Stimulated activated CD4-positive, alpha-beta T cell treated with anti-CD3 and anti-CD28 coated beads, TNF-alpha, amount 100 ng/mL, for 1 hour (primary cell): ENCODE measurements at places on chromosomes 11 and 22.

DNA sequence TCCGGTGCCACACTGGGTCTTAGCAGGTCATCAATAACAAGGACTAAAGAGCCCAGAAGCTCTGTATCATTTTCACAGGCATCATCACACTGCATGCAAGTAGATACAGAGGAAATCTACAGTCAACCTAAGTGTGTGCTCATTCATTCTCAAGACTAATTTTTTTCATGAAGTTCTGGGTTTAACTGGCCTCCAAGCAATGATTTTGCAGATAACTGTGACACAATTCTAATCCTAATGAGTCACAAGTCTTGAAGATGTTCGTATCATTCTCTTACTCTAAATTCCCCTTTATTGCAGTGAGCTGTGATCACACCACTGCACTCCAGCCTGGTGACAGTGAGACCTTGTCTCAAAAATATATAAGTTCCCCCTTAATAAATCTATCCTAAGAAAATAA is 2.5 kb downstream of the OR52W1 start:
- no peak for DNase-seq

DNA sequence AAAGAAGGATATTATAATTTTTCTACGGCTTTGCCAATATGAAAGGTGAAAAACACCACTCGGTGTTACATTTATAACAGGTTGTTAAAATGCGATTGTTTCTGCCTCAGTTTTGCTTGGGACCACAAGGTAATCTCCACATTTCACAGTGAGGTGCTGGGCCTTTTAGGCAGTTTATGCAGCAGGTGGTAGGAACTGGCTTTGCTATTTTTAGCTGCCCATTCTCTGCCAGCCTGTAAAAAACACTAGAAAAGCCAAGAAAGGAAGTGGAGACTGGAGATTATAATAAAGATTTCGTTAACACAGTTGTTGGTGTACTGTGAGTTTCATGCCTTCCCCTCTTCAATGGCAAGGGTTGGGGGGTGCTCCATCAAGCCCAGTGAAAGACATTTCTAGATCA is 8.0 kb upstream of the MRPL16 start:
- no peak for DNase-seq

- DNase-seq, result no peak
Observed at GRCh38 chr22:38051261-38051660, 5.9 kb upstream of the PICK1 start.

DNA sequence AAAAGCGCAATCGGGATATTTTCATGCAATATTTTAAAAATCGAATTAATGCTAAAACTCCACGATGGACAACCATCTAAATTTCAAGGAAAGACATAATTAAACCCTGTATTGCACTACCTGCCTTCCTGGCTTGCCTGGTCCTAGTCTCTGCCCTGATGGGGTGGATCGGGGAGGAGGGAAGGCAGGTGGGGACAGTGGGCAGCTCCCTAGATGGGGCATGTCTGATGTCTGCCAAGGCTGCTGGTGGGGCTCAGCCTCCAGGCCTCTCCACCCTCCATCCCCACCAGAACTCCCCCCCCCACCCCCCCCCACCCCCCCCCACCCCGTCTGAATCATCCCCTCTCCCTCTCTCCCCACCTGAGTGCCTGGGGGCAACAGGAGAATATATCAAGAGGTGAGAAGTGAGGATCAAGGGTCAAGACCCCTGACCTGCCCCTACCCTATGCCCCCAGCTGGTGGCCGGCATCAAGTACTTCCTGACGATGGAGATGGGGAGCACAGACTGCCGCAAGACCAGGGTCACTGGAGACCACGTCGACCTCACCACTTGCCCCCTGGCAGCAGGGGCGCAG is 650 bp downstream of the CST6 start:
- no peak for DNase-seq

DNA sequence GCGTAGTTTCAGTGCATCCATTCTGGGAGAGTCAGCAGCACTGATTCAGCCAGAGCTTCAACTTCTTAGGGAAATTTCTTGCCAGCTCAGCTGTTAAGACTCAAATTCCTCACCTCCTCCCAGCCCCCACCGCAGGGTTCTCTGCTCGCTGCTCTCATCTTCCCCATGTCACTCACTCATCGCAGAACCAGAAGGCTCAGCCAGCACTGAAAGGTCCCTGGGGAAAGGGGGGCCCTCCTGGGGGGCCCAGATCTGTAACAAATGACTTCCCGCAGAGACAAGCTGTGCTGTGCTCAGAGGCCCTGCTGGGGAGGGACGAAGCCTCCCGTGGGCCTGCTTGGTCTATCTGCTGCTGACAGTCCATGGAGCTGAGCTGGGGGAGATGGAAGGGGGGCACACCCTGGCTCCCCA is 220.6 kb downstream of the NTM start:
- no peak for DNase-seq

DNA sequence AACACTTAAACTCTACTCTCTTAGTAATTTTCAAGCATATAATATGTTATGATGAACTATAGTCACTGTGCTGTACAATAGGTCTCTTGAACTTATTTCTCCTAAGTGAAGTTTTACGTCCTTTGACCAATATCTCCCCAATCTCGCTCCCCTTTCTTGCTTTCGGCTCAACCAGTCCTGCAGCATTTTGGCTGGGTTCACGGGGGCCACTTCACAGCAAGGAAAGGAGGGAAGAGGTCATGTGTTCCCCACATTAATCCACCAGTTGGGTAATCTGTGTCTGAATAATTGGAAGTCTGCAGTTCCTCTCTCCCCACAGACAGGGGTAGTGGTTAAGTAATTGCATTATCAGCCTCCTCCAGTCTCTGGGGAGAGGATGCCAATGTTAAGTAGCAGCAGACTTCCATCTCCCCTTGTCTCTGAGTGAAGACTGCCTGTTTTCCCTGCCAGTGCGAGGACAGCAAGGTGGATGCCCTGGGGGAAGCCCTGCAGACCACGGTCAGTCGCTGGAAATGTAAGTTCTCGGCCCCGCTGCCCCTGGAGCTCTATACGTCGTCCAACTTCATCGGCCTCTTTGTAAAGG is 59.2 kb upstream of the CRTAM start:
- DNase-seq, result no peak

GRCh38 chr11:117290809-117291396 is at the start of gene BACE1-AS:
TSS of gene BACE1-AS (plus strand) at chr11:117291346.
- no peak for DNase-seq

- no peak for DNase-seq
Observed at GRCh38 chr22:37274380-37274862, 7.9 kb upstream of the CYTH4 start.

DNA sequence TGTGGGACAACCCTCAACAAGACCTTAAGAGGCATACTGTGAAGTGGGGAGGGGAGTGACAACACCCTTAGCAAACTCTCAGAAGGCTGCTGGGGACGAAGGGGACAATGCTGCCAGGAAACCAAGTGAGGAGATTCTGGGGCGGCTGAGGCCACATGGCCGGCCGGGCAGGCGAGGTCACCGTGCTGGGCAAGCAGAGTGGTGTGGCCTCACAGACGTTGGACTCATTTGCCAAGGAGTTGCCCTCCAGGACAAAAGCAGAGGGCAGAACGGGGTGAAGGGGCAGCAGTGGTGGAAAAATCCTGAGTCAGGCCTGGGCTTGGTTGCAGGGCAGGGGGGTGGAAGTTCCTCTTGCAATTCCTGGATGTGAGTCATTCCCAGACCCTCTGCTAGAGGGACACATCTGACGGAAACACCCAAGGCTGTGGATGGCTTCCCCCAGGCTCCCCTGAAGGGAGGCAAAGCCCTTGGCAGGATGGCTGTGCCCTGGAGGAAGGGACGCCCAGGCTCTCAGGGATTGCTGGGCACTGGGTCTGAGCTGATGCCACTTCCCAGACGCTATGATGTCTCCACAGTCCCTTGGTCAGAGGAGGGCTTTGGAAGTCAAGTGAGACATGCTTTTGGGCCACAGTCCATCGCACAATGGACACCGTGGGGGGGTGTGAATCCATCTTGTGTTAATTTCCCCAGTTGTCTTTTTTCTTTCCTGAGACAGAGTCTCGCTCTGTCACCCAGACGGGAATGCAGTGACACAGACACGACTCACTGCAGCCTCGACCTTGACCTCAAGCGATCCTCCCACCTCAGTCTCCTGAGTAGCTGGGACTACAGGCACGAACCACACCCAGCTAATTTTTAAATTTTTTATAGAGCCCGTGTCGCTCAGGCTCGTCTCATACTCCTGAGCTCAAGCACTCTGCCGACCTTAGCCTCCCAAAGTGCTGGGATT is 16.2 kb upstream of the SHANK3 start:
- DNase-seq, result no peak

DNA sequence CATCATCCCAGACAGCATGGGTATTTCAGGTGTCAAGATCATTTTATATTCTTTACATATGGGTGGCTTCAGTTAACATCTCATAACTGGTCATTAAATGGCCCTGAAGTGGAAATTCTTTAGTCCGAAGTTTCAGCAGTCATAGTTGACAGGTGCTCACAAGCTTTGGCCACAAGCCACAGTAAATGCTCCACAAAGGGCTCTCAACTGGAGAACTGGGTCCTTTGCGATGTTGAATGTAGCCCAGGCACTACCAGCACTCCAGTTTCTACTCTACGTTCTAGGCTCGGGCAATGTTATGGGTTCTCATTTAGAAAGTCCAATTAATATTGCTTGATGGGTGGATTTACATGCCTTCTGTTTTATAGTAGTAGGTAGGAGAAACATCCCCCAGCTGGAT is 206.3 kb downstream of the CWF19L2 start:
- no peak for DNase-seq

- DNase-seq, result no peak
Observed at GRCh38 chr11:128171506-128171905, 415.9 kb downstream of the ETS1 start.

GRCh38 chr11:111944651-111945051 is 7.5 kb downstream of the DIXDC1 start:
- no peak for DNase-seq

DNA sequence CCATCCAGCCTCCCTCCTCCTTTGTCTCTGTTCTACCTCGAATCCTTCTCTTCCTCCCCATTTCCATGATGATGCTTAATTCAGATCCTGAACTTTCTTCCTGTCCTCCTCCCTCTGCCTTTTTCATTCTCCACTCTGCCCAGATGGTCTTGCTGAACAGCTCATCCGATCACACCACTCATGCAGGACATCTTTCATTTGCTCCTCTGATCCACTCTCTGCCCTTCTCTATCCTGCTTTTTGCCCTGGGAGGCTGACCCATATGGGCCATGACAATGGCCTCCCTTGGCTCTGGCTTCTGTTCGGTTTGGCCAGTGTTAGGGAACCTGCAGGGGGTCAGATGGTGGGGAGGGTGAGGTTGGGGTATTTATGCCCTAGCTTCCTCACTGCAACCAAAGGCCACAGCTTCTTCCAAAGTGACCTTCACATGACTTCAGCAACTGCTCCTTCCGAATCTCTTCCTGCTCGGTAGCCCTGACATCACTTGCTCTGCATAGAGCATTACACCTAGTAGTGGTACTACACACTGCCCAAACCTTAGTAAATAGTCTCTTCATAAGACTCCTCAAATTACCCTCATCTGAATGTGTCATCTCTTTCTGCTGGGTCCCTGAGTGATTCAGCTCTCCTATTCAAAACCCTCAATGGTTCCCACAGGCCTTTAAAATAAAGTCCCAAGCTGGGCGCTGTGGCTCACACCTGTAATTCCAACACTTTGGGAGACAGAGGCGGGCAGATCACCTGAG is 32.7 kb upstream of the MICAL2 start:
- no peak for DNase-seq

- no peak for DNase-seq
Observed at GRCh38 chr11:91129596-91129995, 906.7 kb upstream of the CHORDC1 start.

DNA sequence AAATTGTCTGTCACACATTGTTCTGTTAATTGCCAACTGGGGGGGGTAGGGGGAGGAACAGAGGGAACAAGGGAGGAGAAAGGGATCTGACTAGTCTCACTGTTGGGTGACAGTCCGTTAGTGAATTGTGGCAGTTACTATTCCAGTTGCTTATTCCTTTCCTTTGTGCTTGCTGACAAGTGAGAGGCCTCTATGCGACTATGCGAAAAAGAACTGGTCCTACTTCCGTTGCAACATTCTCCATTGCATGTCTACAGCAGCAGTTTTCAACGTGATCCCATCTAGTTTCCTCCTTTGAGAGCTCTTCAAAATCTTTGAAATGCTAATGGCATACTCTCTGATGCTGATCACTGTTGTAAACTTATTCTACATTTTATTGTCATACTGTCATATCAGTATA is 672.2 kb downstream of the LRRC4C start:
- DNase-seq, result no peak

DNA sequence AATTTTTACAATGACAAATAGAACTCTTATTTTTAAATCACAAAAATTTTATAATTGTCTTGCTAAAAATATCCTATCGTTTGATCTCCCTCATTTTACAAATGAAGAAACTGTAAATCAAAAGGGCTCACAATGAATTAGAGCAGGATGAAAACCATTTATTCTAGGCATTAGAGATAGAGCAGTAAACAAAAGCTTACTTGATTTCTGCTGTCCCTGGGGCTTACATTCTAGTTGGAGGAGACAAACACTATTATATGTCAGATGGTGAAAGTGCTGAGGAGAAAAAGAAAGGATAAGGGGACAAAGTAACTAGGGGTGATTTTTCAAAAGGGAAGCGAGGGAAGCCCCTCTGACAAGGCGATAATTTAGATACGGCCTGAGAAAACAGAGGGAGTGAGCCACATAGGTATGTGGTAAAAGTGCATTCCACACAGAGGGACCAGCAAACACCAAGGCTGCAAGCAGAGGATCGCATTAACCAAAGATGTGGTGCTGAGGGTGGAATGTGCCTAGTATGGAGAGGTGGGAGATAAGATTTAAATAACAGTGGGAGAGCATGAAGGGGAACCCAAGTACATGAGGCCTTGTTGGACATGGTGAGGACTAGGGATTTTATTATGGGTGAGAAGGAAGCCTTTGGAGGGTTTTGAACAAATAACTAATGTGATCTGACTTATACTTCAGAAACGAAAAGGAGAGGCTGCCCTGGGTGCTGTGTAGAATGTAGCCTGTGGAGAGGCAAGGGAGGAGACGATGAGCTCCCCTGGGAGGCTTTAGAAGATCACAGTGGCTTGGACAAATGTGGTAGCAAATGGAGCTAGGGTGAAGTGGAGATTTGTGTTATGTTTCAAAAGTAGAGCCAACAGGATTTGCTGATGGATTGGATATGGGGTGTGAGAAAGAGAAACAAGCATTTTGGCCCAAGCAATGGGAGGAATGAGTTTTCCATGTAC is 62.1 kb downstream of the PDHX start:
- no peak for DNase-seq
